ENCODE measurements at places on chromosomes 5 and 9. TPM values are rescaled to one million over a fixed set of nuclear protein-coding genes. Genes with fewer than 3 reads are reported as not detected.

Gene C5orf58
- total RNA-seq, result not detected

- H3K27me3 ChIP-seq, result peaks cover 10% of the 10 kb centered on the region
- H3K36me3 ChIP-seq, result no peaks in the 10 kb centered on the region
- H3K4me3 ChIP-seq, result no peak overlapping the region
- no peak overlapping the region for H3K27ac ChIP-seq
These were observed 20.6 kb upstream of the SLC9A3 start for GRCh38 chr5:544675-545355.

DNA sequence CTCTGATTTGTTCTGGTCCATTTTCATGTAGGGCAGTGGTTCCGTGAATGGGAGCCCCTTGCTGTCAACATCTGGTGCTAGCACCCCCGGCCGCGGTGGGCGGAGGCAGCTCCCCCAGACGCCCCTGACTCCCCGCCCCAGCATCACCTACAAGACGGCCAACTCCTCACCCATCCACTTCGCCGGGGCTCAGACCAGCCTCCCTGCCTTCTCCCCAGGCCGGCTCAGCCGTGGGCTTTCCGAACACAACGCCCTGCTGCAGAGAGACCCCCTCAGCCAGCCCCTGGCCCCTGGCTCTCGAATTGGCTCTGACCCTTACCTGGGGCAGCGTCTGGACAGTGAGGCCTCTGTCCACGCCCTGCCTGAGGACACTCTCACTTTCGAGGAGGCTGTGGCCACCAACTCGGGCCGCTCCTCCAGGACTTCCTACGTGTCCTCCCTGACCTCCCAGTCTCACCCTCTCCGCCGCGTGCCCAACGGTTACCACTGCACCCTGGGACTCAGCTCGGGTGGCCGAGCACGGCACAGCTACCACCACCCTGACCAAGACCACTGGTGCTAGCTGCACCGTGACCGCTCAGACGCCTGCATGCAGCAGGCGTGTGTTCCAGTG, 244.0 kb downstream of the CACNA1B start:
- H3K36me3 ChIP-seq, result no peaks in the 10 kb centered on the region
- no peak for DNase-seq
- peaks cover 2% of the 10 kb centered on the region for H3K27me3 ChIP-seq

GRCh38 chr5:91366551-91366950, 16.6 kb downstream of the ARRDC3 start:
- peaks cover 16% of the 10 kb centered on the region for H3K4me1 ChIP-seq
- no peaks in the 10 kb centered on the region for H3K27me3 ChIP-seq
- H3K27ac ChIP-seq, result no peak overlapping the region
- H3K4me3 ChIP-seq, result no peak overlapping the region
- H3K36me3 ChIP-seq, result peaks cover 39% of the 10 kb centered on the region

GRCh38 chr5:158563760-158564390, 535.8 kb downstream of the EBF1 start:
- no peak overlapping the region for H3K27ac ChIP-seq
- peaks cover 2% of the 10 kb centered on the region for H3K27me3 ChIP-seq
- H3K4me3 ChIP-seq, result no peak overlapping the region
- no peaks in the 10 kb centered on the region for H3K36me3 ChIP-seq
- H3K4me1 ChIP-seq, result no peaks in the 10 kb centered on the region
- no peak for DNase-seq

GRCh38 chr5:132754947-132755346, 7.7 kb downstream of the CCNI2 start:
- no peak overlapping the region for H3K4me3 ChIP-seq
- peaks cover 4% of the 10 kb centered on the region for H3K36me3 ChIP-seq
- no peak overlapping the region for H3K27ac ChIP-seq
